Stimulated activated CD8-positive, alpha-beta memory T cell treated with anti-CD3 and anti-CD28 coated beads, Interleukin-4, amount 100 ng/mL, for 4 hours (primary cell): ENCODE measurements at places on chromosomes 7 and 10.

- no peak for DNase-seq
Observed at GRCh38 chr10:23439961-23440889, 1.4 kb downstream of the OTUD1 start.

GRCh38 chr10:86295351-86295750 lies 71.2 kb downstream of the GRID1 start:
- DNase-seq: no peak

DNA sequence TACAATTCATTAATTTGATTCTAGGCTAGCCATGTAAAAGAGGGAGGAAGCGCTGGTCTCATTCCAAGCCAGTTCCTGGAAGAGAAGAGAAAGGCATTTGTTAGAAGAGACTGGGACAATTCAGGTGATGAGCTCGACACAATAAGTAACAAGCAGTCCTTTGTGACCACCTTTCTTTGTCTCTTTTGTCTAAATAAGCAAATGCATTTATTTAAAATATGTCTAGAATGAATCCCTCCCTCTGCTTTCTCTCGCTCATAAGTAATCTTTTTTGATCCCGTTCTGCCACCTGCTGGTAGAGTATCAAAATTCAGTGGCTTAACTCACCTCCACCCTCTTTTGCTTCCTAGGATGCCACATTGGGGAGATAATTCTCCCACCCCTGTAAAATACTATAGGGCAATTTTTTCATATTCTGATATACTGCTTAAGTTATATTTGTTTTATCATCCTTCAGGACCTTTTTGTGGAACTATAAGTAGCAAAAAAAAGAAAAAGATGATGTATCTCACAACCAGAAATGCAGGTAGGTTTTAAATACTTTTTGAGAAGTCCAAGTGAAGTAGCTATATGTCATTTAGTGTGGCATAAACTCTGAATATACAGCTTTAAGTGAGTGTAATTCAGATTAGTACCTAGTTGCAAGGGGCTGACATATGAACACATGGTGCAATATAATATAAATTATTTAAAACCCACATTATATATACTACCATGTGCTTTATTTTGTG lies 91.5 kb downstream of the GSDME start:
- DNase-seq: peak; percentile 9

- no peak for DNase-seq
Observed at GRCh38 chr7:33075818-33076518, 13.4 kb upstream of the NT5C3A start.

DNA sequence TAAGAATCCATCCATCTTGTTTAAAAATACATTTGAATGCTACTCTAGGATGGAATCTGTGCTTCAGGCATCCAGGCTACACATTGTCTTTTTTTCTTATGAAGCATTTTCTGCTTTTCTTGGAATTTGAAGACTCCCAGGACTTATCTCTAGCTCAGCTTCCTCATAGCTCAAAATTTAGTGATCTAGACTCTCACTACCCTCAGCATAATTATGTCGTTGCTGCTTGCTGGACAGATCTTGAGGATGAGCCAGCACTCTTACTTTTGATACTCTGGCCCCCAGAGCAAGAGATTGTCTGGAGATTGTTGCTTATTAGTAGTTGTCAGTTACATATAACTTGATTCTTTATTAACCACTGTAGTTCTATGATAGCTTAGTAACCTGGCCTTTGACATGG lies 83.3 kb upstream of the FGL2 start:
- DNase-seq: no peak

DNA sequence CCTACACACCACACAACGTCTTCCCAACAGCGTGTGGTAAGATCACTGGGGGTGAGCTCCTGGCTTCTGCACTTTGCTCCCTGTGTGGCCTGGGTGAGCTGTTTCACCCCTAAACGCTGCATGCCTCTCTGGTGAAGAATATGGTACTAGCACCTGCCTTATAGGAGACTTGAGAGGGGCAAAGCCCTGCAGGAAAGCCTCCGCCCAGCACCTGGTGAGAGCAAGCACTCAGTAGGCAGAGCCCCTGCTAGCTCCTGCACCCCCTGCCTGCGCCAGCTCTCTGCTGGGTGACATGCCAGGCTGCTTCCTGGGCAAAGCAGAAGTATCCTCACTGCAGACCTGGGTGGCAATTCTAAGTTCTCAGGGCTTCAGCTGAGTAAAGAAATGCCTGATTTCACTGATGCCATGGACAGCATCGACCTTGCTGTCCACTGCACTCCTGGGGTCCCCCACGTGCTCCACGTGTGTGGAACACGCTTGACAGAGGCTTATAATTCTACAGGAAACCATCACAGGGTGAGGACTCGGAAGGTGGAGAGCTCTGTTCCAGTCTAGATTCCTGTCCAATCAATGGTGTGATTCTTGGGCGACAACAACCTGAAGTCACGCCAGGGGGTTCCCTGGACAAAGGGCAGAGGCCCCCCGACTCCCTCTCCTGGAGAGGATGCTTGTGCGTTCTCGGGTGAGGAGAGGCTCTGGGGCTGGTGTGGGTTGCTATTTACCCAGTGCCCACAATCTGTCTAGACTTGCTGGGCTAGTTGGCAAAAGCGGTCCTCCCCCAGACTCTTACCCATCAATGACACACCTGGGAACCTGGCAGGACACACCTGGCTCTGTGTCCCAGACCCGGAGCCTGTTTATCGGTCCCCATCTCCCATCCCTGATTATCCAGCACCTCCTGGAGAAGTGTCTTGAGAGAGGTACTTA lies 5.0 kb upstream of the CALML5 start:
- DNase-seq: no peak

- no peak for DNase-seq
Observed at GRCh38 chr7:95865716-95866371, 93.5 kb downstream of the DYNC1I1 start.

- no peak for DNase-seq
Observed at GRCh38 chr7:29190349-29191045, 4.1 kb upstream of the CHN2 start.

DNA sequence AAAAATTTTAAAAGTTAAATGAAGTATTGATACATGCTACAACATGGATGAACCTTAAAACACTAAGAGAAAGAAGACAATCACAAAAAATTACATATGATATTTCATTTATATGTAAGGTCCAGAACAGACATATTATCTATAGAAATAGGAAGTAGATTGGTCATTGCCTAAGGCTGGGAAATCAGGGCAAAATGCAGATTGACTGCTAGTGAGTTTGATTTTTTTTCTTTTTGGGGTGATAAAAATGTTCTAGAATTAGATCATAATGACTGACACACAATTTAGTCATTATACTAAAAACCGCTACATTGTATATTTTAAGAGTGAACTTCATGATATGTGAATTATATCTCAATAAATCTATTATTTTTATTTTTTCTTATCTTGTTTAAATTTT lies 88.3 kb downstream of the CPEB3 start:
- no peak for DNase-seq

DNA sequence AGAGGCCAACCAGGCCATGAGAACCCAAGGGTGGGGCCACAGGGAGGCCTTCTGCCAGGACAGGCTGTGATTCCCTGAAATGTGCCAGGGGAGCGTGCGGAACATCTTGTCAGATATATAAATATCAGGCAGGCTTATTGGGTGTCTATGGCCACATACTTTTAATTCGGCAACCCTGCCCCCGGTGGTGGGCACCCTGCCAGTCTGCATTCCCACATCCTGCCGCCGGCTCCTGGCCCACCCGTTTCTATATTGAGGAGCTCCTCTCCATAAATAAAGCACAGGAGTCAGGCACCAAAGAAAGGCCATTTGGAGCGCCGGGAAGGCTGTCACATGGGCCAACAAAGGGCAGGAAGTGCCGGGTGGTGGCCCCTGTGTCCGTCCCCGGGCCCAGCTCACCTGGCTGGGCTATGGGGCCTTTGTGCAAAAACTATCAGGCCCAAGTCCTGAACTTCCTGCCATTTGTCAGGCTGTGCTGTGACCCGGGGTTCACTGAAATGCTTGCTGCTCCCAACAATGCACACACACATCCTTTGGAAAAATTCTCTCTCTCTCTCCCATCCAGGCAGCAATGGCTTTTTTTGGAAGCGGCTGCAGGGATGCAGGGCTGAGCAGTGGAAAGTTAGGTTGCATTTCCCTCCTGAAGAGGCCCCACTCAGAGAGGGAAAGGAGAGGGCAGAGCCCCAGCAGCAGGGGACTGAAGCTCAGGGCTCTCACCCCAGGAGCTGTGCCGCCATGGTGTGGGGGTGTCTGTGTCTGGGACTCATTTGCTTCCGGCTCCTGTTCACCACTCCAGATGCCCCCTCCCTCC lies 25.0 kb upstream of the PODXL start:
- DNase-seq: no peak

- DNase-seq: no peak
Observed at GRCh38 chr10:115001506-115002381, 63.7 kb downstream of the TRUB1 start.

DNA sequence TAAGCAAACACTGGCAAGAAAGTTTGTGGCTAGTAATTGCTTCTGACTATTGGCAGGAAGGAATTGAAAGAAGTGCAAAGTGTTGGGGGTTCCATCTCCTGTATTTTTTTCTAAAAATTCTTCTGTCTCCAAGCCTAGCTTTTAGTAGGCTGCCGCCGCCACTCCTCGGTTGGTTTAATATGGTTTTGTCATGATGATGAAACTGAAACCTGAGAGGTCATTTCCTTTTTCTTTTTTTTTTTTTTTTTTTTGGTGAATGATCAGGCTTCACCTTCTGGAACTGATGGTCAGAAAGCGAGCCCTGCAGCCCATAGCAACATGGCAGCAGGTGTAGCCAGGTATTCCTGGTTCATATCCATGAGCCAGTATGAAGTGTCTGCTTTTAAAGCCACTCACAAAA lies 75.3 kb upstream of the AGBL3 start:
- no peak for DNase-seq
